ENCODE measurements at places on chromosomes 2 and 18.

- DNase-seq: no peak
These were observed 68.2 kb upstream of the NRP2 start for GRCh38 chr2:205613970-205614559.

DNA sequence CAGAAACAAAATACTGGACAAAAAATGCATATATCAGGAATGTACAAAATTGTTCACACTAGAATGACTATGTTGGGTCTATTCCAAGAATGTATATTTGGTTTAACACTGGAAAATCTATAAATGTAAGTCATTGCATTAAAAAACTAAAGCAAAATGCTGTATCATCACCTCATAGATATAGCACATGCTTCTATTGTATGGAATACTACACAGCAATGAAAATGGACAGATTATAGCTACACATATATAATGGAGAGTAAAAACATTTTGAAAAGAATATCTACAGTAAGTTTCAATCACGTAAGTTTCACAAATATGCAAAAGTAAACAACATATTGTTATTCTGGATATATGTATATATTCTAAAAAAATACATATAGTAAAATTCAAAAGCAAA, 91.8 kb downstream of the ACVR1C start:
- DNase-seq: no peak

DNA sequence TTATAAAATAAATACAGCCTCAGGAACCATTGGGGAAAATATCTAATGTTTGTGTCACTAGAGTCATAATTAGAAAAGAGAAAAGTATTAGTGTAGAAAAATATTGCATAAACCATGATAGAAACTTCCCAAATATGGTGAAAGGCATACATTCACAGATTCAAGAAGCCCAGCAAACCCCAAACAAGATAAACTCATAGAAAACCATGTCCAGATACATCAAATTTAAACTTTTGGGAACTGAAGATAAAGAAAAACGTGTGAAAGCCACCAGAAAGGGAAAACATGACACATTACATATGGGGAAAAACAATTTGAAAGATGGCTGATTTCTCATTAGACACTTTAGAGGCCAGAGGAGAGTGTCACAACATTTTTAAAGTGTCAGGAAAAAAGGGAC, 236.5 kb upstream of the FN1 start:
- no peak for DNase-seq

- DNase-seq: no peak
These were observed 134.6 kb upstream of the SPATS2L start for GRCh38 chr2:200171731-200172482.

DNA sequence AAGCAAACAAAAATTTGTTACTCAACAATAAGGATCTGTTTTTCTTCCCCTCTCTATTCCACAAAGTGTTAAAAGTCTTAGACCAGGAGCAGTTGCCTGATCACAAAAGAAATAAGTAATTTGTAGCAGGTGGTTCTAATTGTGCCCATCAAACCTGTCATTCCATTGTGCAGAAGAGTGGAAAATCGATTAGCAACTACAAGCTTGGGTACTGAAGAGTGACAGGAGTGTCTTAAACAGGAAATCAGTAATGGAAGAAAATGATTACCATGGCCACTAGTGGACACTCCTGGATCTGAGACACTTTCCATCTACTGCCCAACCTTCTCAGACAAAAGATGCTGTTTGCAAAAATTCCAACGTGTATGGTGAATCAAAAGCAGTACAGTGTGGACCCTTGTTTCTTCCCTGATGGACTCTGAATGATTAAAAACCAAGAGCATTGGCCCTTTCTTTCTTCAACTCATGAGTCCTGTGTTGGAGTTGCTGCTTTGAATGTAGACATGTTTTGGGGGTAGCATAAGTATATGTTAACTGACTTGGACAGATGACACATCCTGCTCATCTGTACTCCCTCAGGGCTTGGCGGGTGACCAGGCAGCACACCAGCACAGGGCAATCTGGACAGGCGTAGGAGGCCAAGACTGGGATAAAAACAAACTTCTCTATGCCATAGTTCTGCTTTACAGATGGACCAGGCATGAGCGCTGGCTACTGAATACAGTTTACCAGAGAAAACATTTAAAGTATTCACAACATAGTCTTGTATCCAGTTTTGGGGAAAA, 51.9 kb downstream of the PLA2R1 start:
- DNase-seq: no peak

- DNase-seq: no peak
These were observed 19.0 kb downstream of the CRACDL start for GRCh38 chr2:98917031-98917471.

DNA sequence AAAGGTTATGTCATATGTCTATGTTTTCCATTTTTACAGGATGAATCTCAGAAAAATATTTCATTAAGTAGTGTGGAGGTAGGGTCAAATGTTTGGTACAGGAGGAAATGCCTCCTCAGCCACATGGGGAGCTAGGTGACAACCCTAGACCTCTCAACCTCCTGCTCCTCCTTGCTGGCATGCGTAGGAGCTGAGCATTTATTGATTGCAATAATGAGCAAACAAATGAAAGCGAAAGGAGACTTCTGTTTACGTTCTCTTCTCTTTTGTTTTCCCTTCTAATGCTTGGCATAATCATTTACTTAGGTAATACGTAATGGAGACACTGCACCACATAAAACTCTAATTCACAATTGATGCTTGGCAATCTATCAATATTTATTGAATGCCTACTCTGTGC, 95.1 kb upstream of the CCBE1 start:
- DNase-seq: no peak

- DNase-seq: no peak
These were observed 26.4 kb downstream of the EML4 start for GRCh38 chr2:42195559-42195958.

GRCh38 chr2:187709065-187709464, 154.8 kb upstream of the TFPI start:
- DNase-seq: no peak

DNA sequence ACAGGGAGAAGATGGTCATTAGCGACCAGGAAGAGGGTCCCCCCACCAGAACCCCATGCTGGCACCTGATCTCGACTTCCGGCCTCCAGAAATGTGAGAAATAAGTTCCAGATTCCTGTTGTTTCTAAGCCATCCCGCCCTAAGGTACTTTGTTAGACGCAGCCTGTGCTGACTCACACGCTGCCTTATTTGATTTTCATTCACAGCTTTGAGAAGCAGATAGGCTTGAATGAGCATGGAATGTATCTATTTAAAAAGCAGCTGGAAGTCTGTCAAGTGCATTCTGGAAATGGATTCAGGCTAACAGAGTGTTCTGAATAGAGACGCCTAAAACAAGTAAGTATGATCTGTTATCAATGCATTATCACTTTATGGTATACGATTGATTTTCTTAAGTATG, 8.3 kb upstream of the IL1R2 start:
- DNase-seq: no peak
